ENCODE measurements at places on chromosomes 7 and 10. TPM values are rescaled to one million over a fixed set of nuclear protein-coding genes. Genes with fewer than 3 reads are reported as not detected.

CPA2 gene
- not detected for total RNA-seq

- DNase-seq = no peak
These were observed 18.7 kb downstream of the SORCS3 start for GRCh38 chr10:104659809-104660208.

C10orf95 gene
- 1.4 TPM for total RNA-seq

- DNase-seq = no peak
These were observed 20.1 kb upstream of the TM9SF3 start for GRCh38 chr10:96606946-96607345.

DNA sequence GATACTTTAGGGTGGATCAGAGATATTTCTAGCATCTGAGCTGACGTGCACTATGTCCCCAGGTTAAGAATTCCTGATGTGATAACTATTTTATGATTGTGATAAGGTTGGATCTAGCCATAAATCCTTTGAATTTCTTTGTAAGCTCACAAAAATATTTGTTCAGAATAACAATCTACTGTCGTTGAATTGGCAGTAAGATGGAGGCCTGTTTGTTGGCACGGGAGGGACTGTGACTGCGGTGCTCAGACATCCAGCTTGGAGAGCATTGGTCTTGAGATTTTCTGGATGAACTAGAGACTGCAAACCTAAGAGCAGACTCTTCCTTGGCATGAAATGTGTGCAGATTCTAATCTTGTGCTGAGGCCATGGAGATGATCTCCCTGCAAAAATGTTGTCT lies 131.1 kb downstream of the LRRC4 start:
- no peak for DNase-seq

DNA sequence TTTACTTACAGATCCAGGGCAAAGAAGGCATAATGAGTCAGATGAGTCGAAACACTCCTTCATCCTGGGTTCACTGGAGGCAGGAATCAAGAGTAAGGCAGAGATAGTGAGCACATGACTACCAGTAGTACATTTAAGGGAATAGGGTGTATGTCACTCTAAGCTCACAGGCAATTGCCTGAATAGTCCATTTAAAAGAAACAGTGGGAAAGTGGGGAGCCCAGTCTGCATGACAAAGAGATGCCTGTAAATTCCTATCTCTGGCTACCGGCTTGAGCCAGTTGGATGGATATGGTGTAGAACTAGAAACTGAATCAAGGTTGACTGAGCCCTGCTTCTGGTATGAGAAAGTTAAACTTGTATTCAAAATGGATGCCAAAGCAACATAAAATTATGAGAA lies 861.5 kb upstream of the ZWINT start:
- no peak for DNase-seq

Data from PC-9 (cell line).